CD4-positive, alpha-beta T cell treated with Interleukin-15 for 4 hours (primary cell): ENCODE measurements at places on chromosomes 6 and 20.
A peak's percentile ranks its signal among the peaks of the same experiment; 100 is the strongest.

- peak; percentile 91 for DNase-seq
Measured at GRCh38 chr6:31575335-31575901, at the start of gene TNF. TSS of gene TNF (plus strand) at chr6:31575565. CDS start at chr6:31575742, 177 bp downstream.

GRCh38 chr6:131398176-131398575 is 174.8 kb upstream of the ARG1 start:
- DNase-seq, result no peak

- no peak for DNase-seq
Measured at GRCh38 chr20:45034436-45034835, 66.5 kb downstream of the KCNS1 start.

DNA sequence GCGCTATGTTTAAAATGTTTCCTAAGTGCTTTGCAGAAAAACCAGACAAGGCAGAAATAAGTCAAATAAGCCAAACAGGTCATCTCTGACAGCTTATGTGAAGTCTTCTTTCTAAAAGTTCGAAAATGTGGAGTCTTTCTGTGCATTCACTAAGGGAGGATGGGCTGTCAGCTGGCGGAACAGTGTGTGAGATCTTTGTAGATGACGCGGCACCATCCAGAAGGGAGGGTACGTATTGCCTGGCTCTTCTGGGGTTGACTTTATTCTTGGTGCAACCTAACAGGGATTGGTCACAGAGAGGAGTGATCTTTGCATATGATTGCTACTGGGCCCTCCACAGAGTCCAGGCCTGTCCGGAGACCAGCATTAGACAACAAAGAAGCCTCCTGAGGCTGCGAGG is 114.5 kb upstream of the EDN1 start:
- no peak for DNase-seq

GRCh38 chr6:49676671-49677281 is 36.6 kb downstream of the CRISP2 start:
- no peak for DNase-seq

- DNase-seq, result no peak
Measured at GRCh38 chr6:50935442-50935841, 116.8 kb downstream of the TFAP2B start.

- no peak for DNase-seq
Measured at GRCh38 chr6:11062715-11063114, 18.6 kb upstream of the ELOVL2 start.
